Ecto neural progenitor cell (in vitro differentiated cells): ENCODE measurements at places on chromosomes 16 and 17.
A peak's percentile ranks its signal among the peaks of the same experiment; 100 is the strongest.

- peak; percentile 59 for DNase-seq
Measured at GRCh38 chr16:28873543-28874201, 4.6 kb upstream of the ATP2A1 start.

- peak; percentile 68 for DNase-seq
Measured at GRCh38 chr16:81415751-81416150, 28.9 kb upstream of the CMIP start.

DNA sequence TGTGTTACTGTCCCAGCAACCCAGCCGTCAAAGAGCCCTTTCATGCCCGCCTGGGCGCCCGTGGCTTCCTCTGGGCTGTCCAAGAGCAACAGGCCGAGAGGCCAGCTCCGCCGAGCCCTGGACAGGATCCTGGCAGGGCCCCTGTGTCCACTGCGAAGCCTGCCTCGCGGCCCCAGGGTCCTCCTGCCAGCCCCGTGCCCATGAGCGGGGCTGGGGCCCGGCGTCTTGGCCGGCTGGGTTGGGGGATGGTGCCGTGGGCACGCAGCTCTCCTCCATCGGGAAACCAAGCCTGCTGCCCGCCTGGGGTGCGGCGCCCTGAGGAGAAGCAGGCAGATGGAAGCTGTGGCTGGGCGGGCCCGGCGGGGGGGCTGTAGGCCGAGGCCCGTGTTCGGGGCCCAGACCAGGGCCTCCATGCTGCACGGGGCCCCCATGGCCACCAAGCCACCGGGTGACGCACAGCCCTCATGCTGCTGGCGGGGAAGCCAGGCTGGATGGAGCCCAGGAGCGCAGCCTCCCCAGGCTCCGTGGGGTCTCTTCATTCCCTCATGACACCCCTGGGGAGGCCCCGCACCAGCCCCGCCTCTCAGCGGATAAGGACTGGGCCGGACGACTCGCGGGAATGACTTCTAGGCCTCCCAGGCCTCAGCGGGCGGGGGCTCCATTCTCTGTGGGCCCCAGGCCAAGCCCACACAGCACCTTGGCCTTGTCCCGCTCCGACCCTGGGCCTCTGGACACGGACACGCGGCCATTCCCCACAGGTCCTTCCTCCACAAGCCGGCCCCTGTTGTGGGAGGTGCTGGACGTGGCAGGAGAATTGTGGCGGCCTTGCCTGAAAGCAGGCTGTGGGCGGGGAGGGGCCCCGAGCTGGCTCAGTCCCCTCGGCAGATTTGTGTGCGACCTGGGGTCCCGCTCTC lies at the start of gene C1QTNF8:
Gene C1QTNF8, minus strand, starts transcription at position 76 of the 914 bp plus-strand sequence. CDS start 1,322 bp downstream, outside the sequence.
- DNase-seq, result no peak

DNA sequence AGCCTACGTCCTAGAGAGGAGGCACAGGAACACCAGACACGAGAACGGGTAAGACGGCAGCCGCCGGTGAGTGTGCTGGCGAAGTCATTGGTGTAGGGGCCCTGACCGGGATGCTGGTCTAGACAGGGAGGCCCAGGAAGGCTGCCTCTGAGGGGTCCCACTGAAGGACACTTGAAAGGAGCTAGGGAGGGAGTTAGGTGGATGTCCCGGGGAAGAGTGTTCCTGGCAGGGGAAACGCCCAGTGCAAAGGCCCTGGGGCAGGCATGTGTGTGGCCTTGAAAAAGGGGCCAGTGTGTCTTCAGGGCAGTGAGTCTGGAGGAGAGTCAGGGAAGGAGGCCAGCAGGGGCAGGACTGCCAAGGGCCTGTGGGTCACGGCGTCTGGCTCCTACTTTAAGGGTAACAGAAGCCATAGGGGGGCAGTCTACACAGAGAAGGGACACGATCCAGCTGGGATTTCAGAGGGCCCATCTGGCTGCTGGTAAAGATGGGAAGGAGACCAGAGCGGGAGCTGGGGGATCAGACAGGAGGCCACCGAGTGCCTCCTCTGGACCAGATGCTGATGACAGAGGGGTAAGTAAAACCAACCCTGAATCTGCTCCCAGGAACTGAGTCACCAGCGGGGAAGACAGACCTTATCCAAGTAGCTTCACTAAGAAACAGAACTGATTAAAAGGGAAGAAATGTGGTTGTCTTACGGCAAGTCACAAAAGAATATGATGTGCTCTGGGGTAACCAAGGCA lies 115.9 kb downstream of the LITAF start:
- DNase-seq, result no peak

GRCh38 chr17:15123593-15124263 lies 141.4 kb downstream of the PMP22 start:
- no peak for DNase-seq

DNA sequence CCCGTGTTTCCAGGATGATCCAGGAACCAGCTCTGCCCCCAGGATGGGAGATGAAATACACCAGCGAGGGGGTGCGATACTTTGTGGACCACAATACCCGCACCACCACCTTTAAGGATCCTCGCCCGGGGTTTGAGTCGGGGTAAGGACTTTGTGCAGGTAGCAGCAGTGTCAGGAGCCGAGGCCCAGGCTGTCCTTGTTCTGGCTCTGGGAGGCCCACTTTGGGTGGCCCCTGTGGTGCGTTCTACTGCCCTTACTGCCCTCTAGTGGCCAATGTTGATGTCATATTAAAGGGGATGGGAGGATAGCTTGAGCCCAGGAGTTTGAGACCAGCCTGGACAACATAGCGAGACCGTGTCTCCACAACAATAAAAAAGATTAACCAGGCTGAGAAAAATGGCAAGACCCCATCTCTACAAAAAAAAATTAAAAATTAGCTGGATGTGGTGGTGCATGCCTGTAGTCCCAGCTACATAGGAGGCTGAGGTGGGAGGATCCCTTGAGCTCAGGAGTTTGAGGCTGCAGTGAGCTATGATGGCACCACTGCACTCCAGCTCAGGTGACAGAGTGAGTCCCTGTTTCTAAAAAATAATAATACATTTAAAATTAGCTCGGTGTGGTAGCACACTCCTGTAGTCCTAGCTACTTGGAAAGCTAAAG lies 20.9 kb upstream of the CLEC18A start:
- DNase-seq, result peak; percentile 76

DNA sequence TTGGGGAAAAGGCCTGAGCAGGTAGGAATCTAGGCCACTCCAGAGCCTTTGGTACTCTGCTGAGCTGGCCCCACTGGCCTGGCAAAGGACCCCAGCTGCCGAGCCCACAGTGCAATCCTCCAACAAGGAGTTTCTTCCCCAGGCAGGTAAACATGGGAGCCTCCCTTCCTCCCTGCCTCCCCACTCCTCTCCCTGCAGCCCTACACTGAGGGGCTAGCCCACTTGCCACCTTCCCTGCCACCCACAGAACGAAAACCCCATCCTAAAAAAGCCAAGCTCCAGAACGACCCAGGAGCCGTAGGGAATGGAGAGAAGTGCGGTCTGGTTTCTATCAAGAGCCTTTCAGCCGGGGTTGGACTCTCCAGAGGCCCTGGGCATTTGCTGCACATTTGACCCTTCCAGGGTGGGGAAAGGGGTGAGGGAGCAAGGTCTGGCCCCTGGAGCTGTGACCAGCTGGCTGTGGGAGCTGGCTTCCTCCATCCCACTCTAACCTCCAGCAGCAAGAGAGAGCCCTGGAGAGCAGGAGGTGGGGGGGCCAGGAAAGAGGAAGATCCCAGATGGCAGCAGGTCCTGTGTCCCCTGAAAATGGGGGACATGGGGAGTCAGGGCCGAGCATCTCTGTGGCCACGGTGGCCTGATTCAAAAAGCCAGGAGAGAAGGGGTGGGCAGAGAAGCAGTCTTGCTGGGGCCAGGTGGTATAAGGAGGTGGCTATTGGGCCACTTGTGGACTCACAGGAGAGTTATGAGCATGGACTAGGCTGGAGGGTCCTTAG lies 1.3 kb downstream of the HID1 start:
- peak; percentile 45 for DNase-seq

DNA sequence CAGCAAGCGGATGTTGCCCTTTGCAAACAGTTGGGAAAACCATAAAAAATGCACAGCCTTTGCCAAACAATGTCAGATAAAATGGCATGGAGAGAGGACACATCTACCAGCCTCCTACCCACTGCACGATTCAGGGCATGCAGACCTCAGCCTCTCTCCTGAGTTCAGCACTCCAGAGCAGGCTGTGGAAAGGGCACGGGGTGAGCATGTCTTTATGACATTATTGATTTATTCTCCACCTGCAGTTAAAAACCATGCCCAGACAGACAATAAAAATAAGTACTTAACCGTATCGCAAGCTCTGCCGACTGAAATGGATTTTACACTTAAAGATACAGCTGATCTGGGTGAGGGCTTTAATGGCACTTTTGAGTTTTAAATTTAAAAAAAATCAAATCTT lies 127.1 kb downstream of the MAF start:
- DNase-seq, result no peak

DNA sequence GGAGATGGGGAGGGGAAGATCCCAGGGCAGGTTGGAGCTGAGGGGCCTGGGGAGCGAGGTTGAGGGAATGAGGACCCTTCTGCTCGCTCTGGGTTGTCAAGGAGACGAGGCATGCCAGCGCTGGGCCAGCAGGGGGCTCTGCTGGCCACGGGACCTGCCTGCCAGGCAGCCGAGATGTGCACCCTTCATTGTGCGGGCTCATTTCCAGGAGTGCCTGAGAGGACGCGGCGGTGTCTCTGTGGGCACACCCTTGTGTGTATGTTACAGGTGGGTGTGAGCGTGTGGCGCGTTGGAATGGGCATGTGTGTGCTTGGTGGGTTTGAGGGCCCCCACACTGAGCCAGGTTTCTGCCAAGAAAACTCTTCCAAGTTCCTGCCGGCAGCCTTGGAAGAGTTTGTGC lies 15.9 kb downstream of the ARHGAP23 start:
- peak; percentile 89 for DNase-seq

DNA sequence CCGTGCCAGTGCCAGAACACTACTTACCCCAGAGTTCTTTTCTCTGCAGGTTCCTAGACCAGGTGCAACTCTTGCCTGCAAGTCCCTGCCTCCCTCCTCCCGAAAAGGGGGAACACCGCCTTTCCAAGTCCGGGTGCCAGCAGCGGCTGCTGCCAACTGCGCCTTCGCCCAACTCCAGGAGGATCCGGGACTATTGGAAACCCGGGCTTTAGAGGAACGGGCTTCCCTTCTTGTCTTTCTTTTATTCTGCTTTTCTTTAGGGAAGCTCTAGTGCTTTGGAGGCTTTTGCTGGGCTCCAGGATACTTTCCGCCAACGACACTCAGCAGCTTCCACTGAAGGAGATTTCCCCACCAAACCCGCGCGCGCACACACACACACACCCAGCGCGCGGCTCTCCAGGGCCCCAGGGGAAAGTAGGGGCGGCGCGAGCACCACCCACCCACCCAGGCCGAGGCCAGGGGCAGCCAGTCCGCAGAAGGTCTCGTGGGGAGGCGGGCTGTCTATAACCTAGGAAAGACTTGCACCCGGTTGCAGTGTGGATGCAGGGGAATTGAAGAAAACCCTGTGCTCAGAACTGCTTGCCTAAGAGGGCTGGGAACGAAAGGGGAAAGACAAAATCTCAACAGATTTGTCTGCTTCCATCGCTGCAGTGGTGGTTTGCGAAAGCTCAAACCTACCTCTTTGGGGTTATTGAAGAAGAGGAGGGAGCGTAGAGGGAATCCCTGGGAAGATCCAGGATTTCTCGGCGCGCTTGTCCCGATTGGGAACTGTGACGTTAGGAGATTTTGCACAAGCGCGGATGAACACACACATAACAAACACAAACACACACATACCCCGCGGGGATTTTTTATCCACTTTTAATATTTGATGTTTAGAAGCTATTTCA lies 977 bp upstream of the CA10 start:
- DNase-seq, result no peak

GRCh38 chr17:29645515-29646051 lies 22.9 kb upstream of the CORO6 start:
- DNase-seq, result no peak

GRCh38 chr17:68161644-68162428 lies 86.0 kb upstream of the AMZ2 start:
- no peak for DNase-seq

- DNase-seq, result no peak
Measured at GRCh38 chr17:38562903-38563302, 42.8 kb downstream of the SRCIN1 start.

GRCh38 chr17:55446581-55447205 lies 25.1 kb upstream of the MMD start:
- no peak for DNase-seq

DNA sequence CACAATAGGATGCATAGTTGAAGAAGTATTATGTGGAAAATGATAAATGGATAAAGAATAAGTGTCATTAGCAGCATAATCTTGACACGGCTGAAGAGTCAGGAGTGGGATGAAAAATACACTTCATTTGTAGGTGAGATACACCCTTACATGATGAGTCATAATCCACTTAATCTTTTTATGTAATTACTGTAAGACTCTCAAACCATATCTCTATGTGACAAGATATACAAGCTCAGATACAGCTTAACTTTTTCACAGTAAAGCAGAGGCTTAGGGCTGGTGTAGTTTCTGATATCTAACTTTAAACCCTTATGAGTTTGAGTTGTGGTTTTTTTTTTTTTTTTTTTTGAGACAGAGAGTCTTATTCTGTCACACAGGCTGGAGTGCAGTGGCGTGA lies 101.2 kb downstream of the FTO start:
- no peak for DNase-seq

DNA sequence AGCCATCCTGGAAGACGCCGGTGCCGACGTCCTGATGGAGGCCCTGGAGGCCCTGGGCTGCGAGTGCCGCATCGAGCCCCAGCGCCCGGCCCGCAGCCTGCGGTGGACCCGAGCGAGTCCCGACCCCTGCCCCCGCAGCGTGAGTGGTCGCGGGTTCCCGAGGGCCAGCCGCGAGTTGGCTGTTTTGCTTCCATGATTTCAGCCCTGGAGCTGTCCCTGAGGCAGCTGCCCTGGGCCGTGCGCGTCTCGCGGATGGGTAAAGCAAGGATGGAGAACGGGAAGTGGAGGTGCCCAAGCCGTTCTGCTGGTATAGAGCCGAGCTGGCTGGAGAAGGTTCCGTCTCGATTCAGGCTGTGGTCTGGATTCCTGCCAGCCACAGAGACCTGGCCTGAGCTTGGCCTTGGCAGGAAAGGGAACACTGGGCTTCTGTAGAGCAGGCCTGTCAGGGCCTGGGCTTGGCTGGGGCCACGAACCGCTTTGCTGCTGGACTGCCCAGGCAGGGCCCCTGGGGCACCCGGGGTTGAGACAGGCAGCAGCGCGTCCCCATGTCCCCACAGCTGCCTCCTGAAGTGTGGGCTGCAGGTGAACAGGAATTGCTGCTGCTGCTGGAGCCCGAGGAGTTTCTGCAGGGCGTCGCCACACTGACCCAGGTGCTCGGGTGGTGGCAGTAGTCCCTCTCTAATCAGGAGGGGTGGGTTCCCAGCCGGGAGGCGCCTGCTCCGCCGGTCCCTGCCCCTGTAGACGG lies 941 bp upstream of the MRPS34 start:
- DNase-seq, result no peak

- no peak for DNase-seq
Measured at GRCh38 chr16:5328546-5328945, 231.0 kb upstream of the EEF2KMT start.
